ENCODE measurements at places on chromosomes 7 and 10.

- DNase-seq = peak; percentile 76
Measured at GRCh38 chr10:102633287-102633686, 11.0 kb upstream of the TRIM8 start.

DNA sequence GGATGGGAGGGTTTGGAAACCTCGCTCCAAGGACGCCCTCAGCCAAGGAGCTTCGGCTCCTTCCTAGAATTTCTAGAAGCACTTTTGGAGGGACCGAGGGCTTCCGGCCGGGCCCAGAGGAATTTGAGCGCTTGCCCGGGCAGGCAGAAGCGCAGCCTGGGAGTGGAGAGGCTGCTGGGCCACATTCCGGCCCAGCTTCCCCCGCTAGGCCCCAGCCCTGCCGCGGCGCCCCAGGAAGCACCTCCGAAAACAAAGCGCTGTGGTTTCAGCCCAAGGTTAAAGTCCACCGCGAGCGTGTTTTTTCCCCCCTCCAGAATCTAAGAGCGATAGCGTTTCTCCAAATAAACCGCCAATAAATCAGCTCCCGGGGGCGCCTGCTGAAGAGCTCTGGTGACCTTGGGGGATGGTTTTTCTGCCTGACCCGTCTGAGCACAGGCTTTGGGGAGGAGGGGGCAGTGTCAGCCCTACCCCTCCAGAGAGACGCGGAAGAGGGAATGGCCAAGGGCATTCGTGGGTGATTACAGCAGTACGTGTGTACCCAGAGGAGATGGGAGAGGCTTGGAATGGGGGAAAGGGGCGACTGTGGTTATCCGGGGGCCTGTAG lies 5.7 kb upstream of the TNRC18 start:
- DNase-seq = no peak

DNA sequence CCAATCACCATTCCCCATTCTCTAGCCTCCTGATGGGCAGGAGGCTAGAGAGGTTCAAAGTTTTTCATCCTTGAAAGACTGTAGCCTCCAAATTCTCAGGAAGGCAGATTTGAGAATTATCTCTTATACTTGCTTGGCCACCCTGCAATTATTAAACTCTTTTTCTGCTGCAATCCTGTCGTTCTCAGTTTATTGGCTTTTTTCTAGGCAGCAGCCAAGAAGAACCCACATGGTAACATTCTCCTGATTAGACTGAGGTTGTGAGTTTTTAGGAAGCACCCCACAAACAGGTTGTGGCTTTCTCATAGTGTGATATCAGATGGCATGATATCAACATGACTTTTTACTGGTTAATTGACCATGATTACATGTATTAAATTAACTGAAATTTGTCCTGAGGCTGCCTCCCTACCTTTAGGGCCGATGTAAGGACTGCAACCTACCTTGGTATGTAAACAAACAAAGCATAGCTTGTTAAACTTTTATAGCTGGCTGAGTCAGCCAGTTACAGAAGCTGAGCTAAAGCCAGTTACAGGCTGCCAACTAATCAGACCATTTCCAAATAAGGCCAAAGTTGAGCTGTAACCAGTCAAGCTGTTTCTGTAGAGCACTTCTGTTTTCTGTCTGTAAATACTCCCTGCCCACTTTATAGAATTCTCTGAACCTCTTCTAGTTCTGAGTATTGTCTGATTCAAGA lies 3.2 kb upstream of the ZNF248 start:
- DNase-seq = no peak

- no peak for DNase-seq
Measured at GRCh38 chr7:128304212-128304611, 39.5 kb downstream of the RBM28 start.

GRCh38 chr10:19922236-19922963 lies 106.2 kb downstream of the PLXDC2 start:
- no peak for DNase-seq

- DNase-seq = no peak
Measured at GRCh38 chr7:131293018-131293417, 34.7 kb upstream of the MKLN1 start.

GRCh38 chr7:73738220-73738611 lies 386 bp downstream of the ABHD11 start:
- DNase-seq = peak; percentile 77

DNA sequence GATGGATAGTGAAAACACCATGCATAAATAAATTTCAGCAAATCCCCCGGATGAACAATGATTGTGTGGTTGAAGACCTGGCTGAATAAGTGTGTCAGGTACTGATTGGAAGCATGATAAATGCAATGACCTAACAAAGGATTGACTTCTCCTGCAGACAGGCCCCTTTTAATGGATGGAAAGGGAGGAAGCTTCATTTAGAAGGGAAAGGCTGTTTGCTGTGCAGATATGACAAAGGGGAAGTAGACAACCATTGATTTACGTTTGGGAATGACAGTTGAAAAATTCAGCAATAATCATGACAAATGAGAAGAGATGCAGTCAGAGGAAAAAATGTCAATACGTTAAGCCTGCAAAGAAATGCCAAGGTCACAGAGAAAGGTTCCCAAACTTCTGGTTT lies 503.8 kb downstream of the LRMDA start:
- DNase-seq = no peak

DNA sequence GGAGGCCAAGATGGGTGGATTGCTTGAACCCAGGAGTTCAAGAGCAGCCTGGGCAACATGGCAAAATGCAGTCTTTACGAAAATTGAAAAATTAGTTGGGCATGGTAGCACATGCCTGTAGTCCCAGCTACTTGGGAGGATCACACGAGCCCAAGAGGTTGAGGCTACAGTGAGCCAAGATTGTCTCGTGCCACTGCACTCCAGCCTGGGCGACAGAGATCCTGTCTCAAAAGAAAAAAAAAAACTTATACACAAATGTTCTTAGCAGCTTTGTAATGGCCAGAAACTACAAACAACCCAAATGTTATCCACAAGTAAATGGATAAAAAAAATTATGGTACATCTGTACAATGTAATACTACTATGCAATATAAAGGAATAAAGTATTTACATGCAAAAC lies 12.6 kb downstream of the NT5C2 start:
- no peak for DNase-seq

Measured in Right ventricle myocardium inferior (tissue), 1 donor.